SK-MEL-5 (cell line): ENCODE measurements at places on chromosomes 16 and 17.

DNA sequence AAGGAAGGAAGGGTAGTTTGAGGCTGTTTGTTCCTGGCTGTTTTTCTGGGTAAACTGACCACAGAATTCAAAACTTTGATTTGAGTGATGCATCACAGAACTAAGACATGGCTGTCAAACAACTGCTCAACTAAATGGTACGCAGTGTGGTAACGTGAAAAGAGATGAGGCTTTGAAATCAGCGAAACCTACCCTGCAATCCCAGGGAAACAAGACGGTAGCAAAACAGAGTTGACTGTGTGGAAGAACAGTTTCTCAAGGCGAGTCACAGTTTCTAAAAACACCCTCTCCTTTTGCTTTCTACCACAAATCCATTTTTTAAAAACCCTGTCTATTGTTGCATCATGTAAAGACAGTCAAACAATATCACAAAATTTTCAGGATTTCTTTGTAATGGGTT is 156.0 kb upstream of the MAF start:
- DNase-seq, result no peak

- DNase-seq, result no peak
These were observed 78.6 kb upstream of the CREBBP start for GRCh38 chr16:3959148-3959547.

GRCh38 chr17:8020776-8021564 is 17.9 kb upstream of the ALOX15B start:
- DNase-seq, result no peak

DNA sequence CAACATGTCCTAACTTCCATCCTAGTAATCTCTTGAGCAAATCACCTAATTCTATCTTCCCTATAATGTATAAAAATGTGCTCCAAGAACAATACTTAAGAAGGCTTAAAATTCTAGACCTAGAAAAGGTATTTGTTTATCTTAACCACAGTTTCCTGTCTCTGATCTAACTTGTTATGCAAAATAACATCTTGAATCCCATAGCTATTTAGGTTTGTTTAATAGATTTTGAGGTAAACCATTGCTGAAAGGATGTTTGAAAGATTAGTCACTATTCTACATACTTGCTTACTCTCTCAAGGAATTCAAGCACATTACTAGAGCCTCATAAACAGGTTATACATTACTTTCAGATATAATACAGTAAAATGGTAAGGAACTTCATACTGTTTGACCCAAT is 13.0 kb downstream of the CA10 start:
- no peak for DNase-seq

DNA sequence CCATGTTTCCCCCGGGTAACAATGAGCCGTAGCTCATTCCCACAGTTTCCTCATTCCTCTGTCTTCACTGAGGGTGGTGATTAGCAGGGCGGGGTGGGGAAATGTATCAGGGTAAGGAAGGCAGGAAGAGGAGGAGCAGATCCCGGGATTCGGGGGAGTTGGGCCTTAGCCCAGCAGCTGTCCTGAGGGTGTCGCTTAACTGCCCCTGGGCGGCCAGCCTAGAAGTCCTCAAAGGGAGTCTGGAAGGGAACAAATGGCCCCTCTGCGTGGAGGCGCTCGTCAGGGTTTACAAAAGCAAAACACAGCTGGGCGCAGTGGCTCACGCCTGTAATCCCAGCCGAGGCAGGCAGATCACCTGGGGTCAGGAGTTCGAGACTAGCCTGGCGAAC is 14.3 kb downstream of the MLYCD start:
- no peak for DNase-seq

- DNase-seq, result no peak
These were observed 184.8 kb downstream of the IRX5 start for GRCh38 chr16:55115506-55115905.

DNA sequence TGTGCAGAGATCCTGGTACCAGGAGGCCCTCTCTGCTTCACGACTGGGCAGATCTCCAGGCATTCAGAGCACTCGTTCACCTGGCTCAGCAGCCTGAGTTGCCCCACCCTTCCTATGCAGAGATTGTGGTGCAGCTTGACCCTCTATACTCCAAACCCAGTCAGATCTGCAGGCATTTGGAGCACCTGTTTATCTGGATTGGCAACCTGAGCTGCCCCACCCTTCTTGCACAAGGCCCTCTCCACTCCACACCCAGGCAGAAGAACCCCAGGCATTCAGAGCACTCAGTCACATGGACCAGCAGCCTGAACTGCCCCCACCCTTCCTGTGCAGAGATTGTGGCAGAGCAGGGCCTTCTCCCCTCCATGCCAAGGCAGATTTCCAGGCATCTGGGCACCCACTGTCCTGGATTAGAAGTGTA is 88.4 kb upstream of the CDH5 start:
- DNase-seq, result no peak

DNA sequence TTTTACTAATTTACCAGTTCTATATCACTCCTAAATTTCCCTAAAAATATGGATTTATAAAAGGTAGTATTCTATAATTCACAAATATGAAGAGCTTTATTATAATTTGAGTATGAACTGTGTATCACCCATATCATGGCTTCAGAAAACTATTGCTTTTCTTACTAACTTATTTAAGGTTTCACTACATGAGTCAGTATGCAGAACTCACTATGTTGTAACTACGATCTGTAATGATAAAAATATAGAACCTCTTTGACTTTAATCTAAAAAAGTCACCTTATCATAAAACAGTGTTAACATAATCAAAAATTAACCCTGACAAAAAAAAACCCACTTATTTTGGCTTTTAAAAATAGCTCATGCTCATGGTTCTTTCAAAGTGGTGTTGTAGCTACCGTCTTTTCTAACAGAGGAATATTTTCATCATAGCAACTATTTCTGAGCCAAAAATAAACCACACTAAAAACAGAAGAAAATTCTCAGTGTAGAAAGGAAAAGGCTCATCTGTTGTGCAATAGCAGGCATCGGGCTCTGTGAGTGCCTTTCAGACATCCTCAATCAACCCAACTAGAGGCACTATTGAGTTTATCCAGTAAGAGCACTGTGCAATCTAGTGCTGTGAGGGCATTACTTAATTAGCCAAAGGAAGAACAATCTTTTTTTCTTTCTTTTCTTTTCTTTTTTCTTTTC is 42.1 kb downstream of the ITGAM start:
- peak; percentile 80 for DNase-seq

DNA sequence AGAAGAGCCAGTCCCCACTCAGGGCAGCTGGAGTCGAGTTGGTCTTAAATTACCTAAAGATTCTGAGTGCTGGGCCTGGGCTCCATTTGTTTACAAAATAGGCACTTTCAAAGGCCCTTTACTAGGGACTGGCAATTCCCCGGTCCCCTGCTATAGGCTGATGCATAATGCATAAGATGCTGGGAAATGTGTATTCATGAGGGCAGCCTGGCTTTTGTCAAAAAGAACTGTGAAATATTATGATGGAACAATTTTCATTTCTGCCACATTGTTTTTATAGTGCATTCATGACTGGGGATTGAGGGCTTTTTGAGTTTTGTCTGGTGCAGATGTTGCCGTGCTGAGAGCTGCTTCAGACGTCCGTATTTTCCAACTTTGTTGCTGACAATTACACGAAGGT is 617.0 kb upstream of the CDH5 start:
- no peak for DNase-seq

- peak; percentile 91 for DNase-seq
These were observed 157.5 kb upstream of the SOX9 start for GRCh38 chr17:71963351-71963750.

GRCh38 chr16:56551796-56552738 is 12.8 kb upstream of the MT4 start:
- no peak for DNase-seq

DNA sequence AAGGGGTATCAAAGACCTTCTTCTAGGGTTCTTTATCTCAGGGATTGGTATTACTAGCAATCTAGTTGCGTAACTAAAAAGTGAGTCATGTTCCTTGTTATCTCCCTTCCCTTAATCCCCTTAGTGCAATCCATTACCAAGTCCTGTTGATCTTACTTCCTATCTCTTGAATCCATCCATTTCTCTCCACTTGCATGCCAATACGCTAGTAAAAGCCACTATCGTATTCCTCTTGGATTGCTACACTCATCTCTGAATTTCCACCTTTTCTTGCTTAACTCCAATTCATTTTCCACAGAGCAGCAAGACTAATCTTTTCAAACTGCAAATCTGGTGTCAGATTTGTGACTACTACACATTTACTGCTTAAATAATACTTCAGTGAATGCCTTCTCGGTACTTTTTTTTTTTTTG is 1.8 kb upstream of the ADAT1 start:
- DNase-seq, result no peak

GRCh38 chr17:31568121-31568520 is 176.6 kb downstream of the RAB11FIP4 start:
- no peak for DNase-seq

GRCh38 chr17:66228887-66229782 is at the start of gene APOH:
Gene APOH, minus strand, starts transcription at chr17:66229415. Its CDS starts 36 bp downstream, at chr17:66229379.
- DNase-seq, result no peak
